ENCODE measurements at places on chromosomes 2 and 18.

GRCh38 chr2:26610504-26611335 lies 30.4 kb downstream of the CIB4 start:
- DNase-seq = no peak

- DNase-seq = no peak
Measured at GRCh38 chr18:48053881-48054816, 123.7 kb upstream of the SMAD2 start.

- no peak for DNase-seq
Measured at GRCh38 chr2:42844901-42845821, 52.8 kb upstream of the HAAO start.

- peak; percentile 83 for DNase-seq
Measured at GRCh38 chr2:168635065-168635577, 167.3 kb upstream of the NOSTRIN start.

GRCh38 chr2:101107241-101107640 lies 43.9 kb downstream of the TBC1D8 start:
- DNase-seq = no peak

GRCh38 chr2:161199912-161200701 lies 39.9 kb downstream of the TANK start:
- no peak for DNase-seq

All from DMS79 (cell line).